ENCODE measurements at places on chromosomes 11 and 22.

- peak; percentile 29 for DNase-seq
These were observed 24.3 kb upstream of the IL10RA start for GRCh38 chr11:117961896-117962295.

DNA sequence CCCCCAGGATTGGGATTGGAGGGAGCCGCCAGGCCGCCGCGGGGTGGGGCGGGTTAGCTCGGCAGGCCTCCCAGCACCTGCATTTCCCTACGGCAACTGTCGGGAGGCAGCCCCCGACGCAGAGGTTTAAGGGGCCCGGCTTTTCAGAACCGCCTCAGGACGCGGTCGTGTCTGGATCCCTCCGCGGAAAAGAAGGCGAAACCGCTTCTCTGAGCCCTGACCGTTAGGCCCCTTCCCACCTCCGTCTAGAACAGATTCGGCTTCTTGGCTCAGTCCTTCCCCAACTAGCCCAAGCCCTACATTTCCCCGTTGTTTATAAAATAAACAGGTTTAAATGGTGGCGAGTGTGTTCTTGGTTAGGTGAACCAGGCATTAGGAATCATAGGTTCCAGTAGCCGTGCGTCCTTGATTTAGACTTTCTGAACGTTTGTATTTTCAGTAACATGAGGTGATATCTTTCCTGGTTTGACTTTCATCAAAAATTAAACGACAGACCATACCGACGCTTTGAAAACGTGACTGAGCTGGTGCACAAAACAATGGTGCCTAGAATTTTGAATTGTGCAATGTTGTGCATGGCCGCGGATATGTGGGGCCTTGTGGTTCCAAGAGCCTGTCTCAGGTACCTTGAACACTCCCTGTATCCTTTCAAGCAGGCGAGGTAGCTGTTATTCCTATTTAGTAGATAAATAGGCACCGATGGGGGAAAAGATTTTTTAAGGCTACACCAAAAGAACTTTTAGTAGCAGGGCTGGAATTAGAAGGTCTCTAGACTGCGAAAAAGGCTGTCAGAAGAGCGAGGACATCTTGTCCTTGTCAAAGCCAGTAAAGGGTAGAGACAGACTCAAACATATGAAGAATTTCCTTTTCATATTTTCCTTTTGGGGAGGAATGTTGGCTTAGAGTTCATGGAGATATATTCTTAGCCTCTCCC lies 1.2 kb upstream of the HSPA8 start:
- peak; percentile 64 for DNase-seq

GRCh38 chr22:32999039-32999815 lies 59.0 kb downstream of the SYN3 start:
- DNase-seq = no peak

GRCh38 chr11:14125529-14125928 lies 163.0 kb downstream of the SPON1 start:
- no peak for DNase-seq

DNA sequence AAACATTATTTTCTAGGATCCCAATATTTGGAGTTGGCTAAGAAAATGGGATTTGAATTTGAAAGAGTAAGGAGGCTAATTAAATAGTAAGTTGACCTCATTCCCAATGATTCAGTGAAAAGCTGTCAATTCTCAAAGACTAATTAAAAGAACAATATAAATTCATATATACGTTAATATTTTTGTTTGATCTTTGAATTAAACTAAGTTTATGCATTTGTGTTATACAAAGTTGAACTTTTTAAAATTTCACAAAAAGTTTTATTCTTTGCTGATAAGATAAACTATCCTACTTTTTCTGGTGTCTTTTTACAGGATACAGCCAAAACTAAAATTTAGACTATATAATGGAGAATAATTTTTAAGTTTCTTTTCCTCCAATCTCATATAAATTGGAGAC lies at the start of gene OR5L1:
Gene OR5L1, plus strand, starts transcription at position 301 of the 400 bp plus-strand sequence. CDS start 100 bp downstream, outside the sequence.
- DNase-seq = no peak

GRCh38 chr11:84130646-84131427 lies 844.7 kb upstream of the CCDC90B start:
- DNase-seq = no peak

- DNase-seq = peak; percentile 83
These were observed at the start of gene CSNK1E for GRCh38 chr22:38317122-38317994. Gene CSNK1E, minus strand, starts transcription at chr22:38317433. Its CDS starts 3,276 bp downstream, at chr22:38314157.

DNA sequence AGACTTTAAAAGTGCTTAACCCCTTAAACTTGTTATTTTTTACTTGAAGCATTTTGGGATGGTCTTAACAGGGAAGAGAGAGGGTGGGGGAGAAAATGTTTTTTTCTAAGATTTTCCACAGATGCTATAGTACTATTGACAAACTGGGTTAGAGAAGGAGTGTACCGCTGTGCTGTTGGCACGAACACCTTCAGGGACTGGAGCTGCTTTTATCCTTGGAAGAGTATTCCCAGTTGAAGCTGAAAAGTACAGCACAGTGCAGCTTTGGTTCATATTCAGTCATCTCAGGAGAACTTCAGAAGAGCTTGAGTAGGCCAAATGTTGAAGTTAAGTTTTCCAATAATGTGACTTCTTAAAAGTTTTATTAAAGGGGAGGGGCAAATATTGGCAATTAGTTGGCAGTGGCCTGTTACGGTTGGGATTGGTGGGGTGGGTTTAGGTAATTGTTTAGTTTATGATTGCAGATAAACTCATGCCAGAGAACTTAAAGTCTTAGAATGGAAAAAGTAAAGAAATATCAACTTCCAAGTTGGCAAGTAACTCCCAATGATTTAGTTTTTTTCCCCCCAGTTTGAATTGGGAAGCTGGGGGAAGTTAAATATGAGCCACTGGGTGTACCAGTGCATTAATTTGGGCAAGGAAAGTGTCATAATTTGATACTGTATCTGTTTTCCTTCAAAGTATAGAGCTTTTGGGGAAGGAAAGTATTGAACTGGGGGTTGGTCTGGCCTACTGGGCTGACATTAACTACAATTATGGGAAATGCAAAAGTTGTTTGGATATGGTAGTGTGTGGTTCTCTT lies 2.8 kb downstream of the MALAT1 start:
- DNase-seq = no peak

- no peak for DNase-seq
These were observed 18.9 kb downstream of the CASP5 start for GRCh38 chr11:105004021-105004420.

DNA sequence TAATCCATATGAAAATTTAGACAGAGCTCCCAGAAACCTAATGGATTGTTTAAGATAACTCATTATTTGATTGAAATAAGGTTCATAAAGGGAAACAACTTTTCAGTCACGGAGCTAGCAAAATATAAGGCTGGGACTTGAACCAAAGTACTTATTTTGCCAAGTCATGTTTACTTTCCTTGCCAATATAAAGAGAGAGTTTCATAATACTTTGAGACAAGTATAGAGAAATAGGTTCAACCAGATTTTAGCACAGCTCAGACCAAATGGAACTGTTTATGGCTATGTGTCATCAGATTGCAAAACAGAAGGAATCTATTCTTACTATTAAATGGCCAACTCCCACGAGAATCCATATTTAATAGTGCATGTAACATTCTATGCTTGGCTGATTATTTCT lies 1517.5 kb upstream of the TENM4 start:
- no peak for DNase-seq

DNA sequence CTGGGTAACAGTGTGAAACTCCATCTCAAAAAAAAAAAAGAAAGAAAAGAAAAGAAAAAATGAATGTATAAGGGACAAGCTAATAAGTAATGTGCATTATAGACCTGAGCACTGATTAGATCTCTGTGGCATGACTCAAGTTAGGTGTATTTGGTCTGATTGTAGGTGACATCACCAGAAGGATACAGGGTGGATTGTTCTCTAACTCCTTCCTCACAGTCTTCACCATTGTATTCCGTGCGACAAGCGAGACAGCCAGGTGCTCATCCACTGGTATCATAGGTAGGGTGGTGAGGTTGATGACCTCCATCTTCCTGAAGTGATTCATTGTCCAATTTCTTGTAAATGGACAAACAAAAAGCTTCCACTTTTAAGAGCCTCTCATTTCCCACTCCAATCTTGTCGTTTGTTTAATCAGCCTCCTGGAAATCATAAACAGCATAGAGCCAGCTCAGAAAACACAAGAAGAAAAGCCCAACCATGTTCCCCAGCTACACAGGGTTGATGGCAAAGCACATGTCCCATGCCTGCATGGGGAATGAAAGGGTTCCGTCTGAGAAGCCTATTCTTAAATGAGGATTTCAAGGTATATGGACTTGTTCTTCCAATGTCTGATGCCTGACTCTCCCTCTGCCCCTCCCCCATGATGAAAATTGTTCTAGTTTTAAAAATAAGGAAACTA lies 6.2 kb downstream of the FAM227A start:
- no peak for DNase-seq

GRCh38 chr11:27456140-27456794 lies 16.3 kb downstream of the LGR4 start:
- DNase-seq = no peak

GRCh38 chr11:134656861-134657540 lies 245.0 kb upstream of the B3GAT1 start:
- no peak for DNase-seq

DNA sequence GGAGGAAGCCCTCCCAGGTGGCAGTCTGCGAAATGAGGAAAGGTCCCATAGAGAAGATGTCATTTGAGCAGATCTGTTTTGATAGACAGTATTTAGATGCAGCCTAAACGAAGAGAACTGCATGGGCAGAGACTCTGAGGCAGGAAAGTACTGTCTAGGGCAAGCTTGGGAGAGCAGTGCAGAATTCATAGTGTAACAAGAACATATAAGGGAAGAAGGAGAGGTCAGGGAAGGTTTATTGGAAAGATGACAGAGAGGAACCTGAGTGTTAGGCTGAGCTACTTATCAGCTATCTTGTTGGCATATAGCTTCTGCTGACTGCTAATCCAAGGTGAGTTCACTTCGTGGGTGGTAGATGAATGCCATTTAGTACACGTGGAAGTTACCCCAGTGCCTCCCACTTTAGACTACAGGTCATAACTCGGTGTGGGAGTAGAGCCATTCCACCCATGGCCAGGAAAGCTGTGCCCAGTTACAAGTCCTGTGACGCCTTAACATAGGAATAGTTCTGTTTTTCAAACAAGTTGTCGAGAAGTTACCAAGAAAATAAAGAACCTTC lies 99.5 kb downstream of the DBX1 start:
- DNase-seq = no peak

DNA sequence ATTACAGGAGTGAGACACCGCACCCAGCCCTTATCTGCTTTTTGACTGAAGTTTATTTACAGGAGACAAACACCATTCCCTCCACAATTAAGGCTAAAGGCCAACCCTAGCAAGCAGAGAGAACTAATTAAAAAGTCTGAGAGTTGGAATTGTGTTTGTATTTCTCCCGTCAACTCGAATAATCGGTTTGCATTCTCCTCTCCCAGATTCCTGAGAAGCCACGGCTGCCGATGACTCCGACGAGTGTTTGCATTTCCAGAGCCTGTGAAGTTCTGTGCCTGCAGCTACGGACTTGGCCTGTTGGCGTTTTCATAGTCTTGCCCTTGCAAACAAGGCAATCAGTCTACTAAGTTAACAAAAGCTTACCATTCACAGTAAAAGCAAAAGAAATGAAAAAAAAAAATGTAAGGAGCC lies 73.2 kb upstream of the NUP50 start:
- peak; percentile 85 for DNase-seq

- peak; percentile 51 for DNase-seq
These were observed 1.4 kb downstream of the PLXNB2 start for GRCh38 chr22:50305923-50306566.

- DNase-seq = no peak
These were observed 8.9 kb downstream of the UVRAG start for GRCh38 chr11:75823946-75824345.

DNA sequence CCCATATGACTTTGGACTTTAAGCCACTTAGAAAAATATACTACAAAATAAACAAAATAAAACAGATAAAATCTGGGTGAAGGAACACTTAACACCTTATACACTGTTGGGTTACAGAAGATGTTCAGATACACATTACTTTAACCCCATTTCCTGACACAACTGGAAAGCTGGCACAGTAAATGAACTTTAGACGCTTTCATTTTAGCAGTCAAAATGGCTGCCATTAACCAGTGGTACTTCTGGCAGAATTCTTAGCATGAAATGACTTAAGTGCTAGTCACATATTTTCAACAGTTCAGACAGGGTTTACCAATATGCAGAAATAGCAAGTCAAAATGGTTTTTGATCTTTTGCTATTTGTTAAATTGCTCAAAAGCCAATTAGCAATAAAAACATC lies 37.9 kb downstream of the PIK3C2A start:
- no peak for DNase-seq

DNA sequence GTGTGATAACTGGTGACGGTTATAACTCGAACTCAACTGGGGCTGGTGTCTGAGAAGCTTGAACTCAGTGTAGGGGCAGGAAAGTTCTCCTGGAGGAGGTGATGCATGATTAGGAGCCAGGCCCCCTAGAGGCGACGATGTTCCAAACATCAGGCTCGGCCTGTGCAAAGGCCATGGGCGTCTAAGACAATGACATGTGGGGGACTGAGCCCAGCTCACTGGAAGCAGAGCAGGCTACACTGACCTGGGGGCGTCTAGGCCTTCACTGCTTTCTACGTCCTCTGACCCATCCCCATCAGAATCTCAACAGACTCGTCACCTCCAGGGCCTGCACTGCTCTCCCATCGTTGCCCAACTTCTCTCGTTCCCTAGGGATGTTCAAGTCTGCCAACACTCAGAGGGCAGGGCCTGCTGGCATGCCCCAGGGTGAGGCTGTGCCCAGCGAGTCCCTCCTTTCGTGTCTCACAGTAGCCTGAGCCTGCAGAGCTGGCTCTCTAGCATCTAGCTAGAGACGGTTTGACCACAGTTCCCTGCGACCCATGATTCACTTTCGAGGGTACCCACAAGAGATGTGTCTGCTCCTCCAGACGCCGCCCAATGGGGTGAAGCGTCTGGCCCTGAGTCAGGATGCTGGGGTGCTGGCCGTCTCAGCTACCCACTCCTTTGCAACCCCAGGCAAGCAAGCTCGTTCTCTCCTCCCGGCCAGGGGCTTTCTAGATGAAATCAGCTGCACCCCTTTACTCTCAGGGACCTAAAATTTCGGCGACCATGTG lies 1.1 kb upstream of the ATG16L2 start:
- DNase-seq = peak; percentile 88

DNA sequence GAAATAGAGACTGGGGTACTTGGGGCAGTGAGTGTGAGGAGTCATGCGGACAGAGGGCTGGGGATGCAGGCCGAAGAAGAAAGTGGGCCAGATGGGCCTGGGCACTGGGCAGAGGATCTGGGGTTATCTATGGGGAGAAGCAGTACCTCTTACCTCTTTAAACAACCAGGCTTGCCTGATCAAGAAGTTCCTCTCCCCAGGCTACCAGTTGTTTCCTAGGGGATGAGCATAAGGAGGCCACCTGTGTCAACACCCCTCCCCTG lies 98.4 kb upstream of the PITPNB start:
- no peak for DNase-seq

Measured in GM23338 (cell line).